ENCODE measurements at places on chromosomes 11 and 22.

GRCh38 chr11:78248903-78249302 is 60.2 kb downstream of the USP35 start:
- DNase-seq: no peak

- DNase-seq: no peak
Observed at GRCh38 chr11:19751055-19751454, 38.4 kb downstream of the NAV2 start.

- no peak for DNase-seq
Observed at GRCh38 chr11:11044137-11044855, 186.4 kb upstream of the ZBED5 start.

- no peak for DNase-seq
Observed at GRCh38 chr11:36132940-36133339, 156.3 kb downstream of the COMMD9 start.

- no peak for DNase-seq
Observed at GRCh38 chr11:590997-591396, 14.7 kb downstream of the PHRF1 start.

DNA sequence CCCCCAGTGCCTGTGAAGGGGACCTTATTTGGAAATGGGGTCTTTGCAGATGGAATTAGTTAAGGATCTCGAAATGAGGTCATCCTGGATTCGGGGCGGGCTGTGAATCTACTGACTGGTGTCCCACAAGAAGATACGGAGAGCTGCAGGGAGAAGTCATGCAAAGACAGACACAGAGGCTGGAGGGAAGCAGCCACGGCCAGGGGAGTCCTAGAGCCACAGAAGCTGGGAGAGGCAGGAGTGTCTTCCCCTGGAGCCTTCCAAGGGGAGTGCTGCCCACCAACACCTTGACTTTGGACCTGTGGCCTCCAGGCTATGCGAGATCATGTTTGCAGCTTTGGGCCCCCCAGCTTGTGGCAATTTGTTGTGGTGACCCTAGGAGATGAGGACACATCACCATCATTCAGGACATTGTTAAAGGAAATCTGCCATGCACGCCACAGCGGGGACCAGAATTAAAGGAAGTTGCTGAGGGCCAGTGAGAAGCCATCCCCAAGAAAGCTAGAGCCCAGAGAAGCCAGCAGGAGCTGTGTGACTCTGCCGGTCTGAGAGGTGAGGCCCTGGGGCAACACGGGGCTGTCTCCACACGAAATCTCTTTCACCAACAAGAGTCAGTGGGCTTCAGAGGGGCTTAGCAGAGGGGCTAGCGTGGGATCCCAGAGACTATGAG is 434.7 kb downstream of the BRD1 start:
- no peak for DNase-seq

- peak; percentile 93 for DNase-seq
Observed at GRCh38 chr22:50530877-50531545, 1.2 kb upstream of the TYMP start.

GRCh38 chr11:40405614-40406013 is 1053.8 kb downstream of the LRRC4C start:
- no peak for DNase-seq

DNA sequence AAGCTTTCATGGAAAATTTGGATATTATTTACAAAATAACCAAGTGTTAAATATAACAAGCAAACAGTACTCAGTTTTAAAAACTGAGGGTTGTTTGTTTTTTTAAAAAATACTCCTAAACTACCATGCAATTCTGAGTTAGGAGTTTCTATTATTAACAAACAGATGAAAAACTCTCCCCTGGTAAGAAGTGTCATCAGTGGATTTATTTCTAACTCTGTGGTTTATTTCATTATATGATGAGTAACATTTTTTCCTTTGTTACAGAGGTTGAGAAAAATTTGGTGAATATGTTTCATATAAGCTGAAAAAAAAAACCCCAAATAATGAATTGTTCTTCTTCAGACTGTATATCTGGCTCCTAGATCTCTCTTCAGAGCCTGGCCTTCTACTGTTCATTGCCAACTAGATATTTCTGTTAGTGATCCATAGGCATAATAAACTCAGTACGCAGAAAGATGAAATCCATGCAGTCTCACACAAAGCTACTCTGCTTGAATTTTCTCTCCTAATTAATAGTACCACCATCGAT is 29.4 kb upstream of the PDE3B start:
- DNase-seq: no peak

GRCh38 chr22:47534804-47535410 is 772.5 kb downstream of the TBC1D22A start:
- no peak for DNase-seq

- DNase-seq: no peak
Observed at GRCh38 chr22:47593291-47593690, 830.8 kb downstream of the TBC1D22A start.

DNA sequence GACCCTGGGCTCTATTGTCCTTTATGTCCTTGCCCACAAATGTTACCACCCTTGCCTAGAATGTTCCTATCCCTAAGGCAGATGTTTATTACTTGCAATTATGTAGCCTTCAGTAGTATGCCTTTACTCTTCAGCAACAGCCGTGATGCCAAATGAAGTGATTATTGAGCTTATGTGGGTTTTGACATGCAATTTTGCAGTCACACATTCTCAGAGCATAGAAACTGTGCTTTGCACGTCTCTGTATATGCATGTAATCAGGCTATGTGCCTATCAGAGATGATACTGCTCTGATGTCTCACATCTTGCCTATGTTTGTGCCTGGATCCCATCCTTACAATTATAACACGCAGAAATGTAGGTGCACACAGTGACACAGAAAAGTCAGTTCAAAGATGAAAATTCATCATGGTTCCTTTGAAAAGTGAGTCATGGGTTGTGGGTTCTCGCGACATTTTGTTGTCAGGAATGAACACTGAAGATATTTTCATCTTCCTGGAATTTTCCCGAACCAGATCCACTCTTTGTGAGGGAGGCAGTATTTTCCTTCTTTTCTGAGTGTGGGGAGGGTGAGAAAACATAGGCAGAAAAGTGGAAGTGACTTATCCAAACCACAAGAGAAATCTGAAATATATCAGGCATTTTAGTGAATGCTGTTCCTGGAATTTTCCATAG is 81.1 kb downstream of the BMAL1 start:
- DNase-seq: no peak

DNA sequence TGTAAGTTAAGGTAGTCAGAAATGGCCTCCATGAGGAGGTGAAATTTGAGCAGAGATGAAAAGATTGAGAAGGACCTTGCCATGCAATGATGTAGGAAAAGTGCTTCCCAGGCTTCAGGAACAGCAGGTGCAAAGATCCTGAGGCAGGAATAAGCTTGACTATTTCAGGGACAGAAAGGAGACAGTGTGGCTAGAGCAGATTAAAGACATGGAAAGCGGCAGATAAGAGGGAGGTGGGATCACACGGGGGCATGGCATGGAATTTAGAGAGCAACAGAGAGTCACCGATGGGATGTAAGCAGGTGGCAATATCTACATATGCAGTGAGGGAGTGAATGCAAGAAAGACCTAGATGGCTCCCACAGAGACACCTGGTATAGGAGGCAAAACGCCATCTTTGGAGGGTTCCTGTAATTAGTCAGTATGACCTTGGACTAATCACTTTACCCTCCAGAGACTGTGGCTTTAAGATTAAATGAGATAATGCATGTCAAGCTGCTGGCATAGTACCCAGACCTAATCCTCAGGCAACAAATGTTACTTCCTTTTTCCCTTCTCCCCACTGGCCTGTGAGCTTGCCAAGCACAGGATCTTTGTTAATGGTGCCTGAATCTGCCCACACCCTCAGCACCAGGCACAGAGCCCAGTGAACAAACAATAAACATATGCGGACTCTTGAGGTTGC is 24.6 kb upstream of the ACER3 start:
- no peak for DNase-seq

DNA sequence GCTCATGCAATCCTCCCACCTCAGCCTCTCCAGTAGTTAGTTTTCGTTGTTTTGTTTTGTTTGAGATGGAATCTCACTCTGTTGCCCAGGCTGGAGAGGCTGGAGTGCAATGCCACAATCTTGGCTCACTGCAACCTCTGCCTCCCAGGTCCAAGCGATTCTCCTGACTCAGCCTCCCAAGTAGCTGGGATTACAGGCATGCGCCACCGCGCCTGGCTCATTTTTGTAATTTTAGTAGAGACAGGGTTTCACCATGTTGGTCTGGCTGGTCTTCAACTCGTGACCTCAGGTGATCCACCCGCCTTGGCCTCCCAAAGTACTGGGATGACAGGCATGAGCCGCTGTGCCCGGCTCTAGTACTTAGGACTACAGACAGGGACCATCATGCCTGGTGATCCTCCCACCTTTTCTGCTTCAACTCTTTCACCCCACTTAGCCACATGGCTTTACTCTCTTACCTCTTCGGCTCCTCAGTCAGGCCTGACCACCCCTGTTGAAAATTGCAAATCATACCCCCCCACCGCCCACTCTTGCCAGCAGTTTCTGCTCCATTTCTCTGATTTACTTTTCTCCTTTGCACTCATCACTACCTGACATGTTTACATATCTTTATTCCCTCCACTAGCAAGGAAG is 157.1 kb upstream of the GRK3 start:
- no peak for DNase-seq

DNA sequence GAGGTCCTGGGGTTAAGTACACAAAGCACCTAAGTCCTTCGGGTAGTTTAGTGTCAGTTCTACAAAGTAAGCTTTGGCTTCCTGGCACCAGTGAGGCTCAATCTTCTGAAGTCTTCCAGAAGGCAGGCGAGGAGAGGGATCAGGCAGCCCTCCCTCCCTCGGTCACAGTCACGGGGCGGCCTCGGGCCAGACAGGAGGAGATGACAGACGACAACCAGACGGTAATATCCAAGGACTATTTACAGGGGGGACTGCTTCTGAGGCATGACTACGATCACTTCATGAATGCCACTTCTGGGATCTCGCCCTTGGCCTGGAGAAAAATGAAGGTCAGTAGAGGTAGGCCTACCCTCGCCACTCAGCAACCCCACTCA is 383 bp upstream of the TMEM223 start:
- no peak for DNase-seq

DNA sequence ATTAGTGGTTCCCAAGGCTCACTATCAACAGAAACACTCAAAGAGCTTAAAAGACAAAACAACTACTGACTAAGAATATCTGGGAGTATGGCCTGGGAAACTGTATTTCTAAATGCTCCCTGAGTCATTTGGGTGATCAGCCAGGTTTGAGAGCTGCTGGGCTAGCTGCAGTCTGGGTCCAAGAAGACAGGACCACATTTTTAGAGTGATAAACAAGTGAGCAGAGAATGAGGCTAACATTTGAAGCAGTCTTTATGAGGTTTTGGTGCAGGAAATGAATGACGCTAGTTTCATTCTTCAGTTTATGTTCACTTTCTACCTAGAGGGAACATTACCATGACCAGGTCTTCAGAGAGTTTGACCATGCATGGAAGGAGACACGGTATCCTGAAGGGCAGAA is 97.7 kb downstream of the TEAD1 start:
- DNase-seq: no peak

- DNase-seq: no peak
Observed at GRCh38 chr11:107561688-107562087, 3.8 kb downstream of the ALKBH8 start.

- DNase-seq: no peak
Observed at GRCh38 chr11:119664063-119664572, 64.9 kb downstream of the NECTIN1 start.

- no peak for DNase-seq
Observed at GRCh38 chr22:17921871-17922821, 102.2 kb downstream of the MICAL3 start.

GRCh38 chr11:44808053-44808753 is 81.4 kb downstream of the TSPAN18 start:
- no peak for DNase-seq

- no peak for DNase-seq
Observed at GRCh38 chr11:118135051-118135795, 17.4 kb downstream of the SCN4B start.

GRCh38 chr11:64796757-64797541 is 6.1 kb downstream of the MAP4K2 start:
- no peak for DNase-seq

DNA sequence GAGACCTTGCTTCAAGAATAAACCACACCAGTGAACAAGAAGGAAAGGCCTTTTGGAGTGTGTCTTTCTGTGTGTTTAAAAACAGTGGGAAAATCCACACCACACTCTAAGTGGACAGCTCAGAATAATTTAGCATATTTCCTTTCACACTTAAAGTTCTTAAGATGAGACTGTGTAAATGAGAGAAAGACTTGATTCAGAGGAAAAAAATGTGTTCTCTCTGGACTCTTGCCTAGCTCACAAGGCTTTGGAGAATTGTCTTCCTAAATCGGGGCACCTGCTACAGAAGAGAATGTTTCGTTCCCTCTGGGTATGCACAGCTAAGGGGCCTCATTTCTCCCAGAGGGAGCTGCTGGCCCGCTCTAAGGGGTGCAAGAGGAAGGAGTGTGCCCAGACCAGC is 28.4 kb upstream of the CRTAM start:
- DNase-seq: no peak

DNA sequence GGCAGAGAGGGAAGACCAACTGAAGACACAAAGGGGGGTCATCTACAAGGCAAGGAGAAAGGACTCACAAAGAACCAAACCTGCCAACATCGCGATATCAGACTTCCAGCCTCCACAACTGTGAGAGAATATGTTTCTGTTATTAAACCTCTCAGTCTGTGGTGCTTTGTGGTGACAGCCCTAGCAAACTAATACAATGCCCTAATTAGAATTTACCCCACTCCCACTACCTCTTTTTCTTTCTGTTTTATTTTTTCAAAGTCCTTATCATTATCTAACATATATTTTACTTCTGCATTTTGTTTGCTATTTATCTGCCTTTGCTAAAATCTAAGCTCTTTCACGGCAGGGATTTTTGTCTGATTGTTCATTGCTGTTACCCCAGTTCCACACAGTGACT is 2.5 kb upstream of the OR52D1 start:
- DNase-seq: no peak

DNA sequence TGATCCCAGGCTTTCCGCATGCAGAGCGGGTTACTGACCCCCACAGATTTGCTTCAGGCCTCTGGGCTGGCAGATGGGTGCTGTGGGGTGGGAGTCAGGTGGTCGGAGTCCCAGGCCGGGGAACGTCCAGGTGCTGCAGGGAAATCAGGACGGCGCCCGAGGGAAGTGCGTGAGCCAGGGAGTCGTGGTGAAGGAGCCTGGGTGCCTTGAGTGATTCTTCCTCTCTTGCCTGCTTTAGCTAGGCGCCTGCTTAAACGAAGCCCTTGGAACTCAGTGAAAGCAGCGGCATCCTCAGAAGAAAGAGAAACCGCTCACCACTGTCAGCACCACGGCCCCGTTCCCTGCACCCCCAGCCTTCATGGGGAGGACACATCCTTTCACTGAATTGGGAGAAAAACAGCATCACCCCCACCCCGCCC is 455.6 kb downstream of the BRD1 start:
- no peak for DNase-seq

GRCh38 chr11:11481371-11481770 is 128.3 kb upstream of the CSNK2A3 start:
- no peak for DNase-seq
